ENCODE measurements at places on chromosomes 3 and 15. TPM values are rescaled to one million over a fixed set of nuclear protein-coding genes. Genes with fewer than 3 reads are reported as not detected.

GRCh38 chr3:89586676-89587075, 479.3 kb downstream of the EPHA3 start:
- H3K27ac ChIP-seq, result no peak overlapping the region
- no peak overlapping the region for H3K4me3 ChIP-seq
- no peaks in the 10 kb centered on the region for H3K4me1 ChIP-seq
- H3K36me3 ChIP-seq, result no peaks in the 10 kb centered on the region
- H3K27me3 ChIP-seq, result no peaks in the 10 kb centered on the region

- DNase-seq, result no peak
- no peaks in the 10 kb centered on the region for H3K36me3 ChIP-seq
- H3K4me1 ChIP-seq, result no peaks in the 10 kb centered on the region
- H3K27ac ChIP-seq, result no peak overlapping the region
These were observed 198.3 kb downstream of the OTOL1 start for GRCh38 chr3:161694682-161695564.

DNA sequence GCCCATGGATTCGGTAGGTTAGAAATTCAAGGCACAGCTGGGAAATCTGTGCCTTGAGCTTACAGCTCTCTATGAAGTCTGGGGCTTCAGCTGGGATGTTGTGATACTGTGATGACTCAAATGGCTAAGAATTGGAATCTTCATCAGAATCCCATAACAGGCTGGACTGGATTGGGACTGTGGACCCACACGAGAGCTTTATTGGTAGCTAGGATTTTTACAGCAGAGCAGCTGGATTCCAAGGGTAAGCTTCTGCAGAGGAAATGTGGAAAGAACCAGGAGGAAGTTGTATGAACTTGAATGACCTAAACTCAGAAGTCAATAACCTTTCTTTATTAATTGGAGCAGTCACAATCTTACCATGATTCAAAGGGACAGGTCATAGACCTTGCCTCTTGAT, 1187.1 kb downstream of the ROBO1 start:
- H3K27ac ChIP-seq, result no peak overlapping the region
- H3K36me3 ChIP-seq, result no peaks in the 10 kb centered on the region
- no peak for DNase-seq
- H3K27me3 ChIP-seq, result no peaks in the 10 kb centered on the region
- H3K4me3 ChIP-seq, result no peak overlapping the region
- H3K4me1 ChIP-seq, result no peaks in the 10 kb centered on the region

GRCh38 chr15:73987681-73988444, 4.2 kb downstream of the STOML1 start:
- no peak overlapping the region for H3K4me3 ChIP-seq
- DNase-seq, result no peak
- no peaks in the 10 kb centered on the region for H3K27me3 ChIP-seq
- peaks cover 15% of the 10 kb centered on the region for H3K4me1 ChIP-seq
- H3K36me3 ChIP-seq, result no peaks in the 10 kb centered on the region

Gene SYNPR
- total RNA-seq, result not detected

Data from CD4-positive, alpha-beta memory T cell (primary cell).